ENCODE measurements at places on chromosomes 3 and 15. TPM values are rescaled to one million over a fixed set of nuclear protein-coding genes. Genes with fewer than 3 reads are reported as not detected.

- no peak for DNase-seq
Observed at GRCh38 chr3:170043506-170043905, 5.7 kb downstream of the GPR160 start.

GRCh38 chr3:24853685-24854490 lies 359.2 kb upstream of the THRB start:
- no peak for DNase-seq

The ZNF774 gene
- 1.4 TPM for total RNA-seq

The NR2E3 gene
- total RNA-seq = 0.24 TPM

The PCOLCE2 gene
- 238 TPM for total RNA-seq

The MCF2L2 gene
- 0.47 TPM for total RNA-seq
